Stimulated activated naive CD4-positive, alpha-beta T cell treated with Interleukin-2 at 50 U/mL for 16 hours (primary cell): ENCODE measurements at places on chromosomes 1 and 21.

- no peak for DNase-seq
Observed at GRCh38 chr1:247357781-247358211, 26.1 kb upstream of the ZNF496 start.

DNA sequence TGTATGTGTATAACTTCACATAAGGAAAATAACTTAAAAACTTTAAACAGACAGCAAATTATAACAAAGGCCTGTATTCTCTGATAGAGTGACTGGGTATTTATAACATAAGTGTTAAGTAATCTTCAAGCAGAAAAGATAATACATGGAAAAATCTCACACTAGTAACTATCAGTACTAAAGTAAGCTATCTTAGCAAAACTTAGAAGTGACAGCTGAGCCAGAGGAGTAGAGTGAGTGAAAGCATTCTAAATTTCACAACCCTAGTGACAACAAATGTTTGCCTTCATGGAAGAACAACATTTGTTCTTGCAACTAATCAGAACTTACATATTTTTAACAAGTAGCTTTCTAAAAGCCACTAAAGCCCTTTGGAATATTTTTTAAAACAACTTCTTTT lies 74.5 kb upstream of the B3GALT2 start:
- no peak for DNase-seq

DNA sequence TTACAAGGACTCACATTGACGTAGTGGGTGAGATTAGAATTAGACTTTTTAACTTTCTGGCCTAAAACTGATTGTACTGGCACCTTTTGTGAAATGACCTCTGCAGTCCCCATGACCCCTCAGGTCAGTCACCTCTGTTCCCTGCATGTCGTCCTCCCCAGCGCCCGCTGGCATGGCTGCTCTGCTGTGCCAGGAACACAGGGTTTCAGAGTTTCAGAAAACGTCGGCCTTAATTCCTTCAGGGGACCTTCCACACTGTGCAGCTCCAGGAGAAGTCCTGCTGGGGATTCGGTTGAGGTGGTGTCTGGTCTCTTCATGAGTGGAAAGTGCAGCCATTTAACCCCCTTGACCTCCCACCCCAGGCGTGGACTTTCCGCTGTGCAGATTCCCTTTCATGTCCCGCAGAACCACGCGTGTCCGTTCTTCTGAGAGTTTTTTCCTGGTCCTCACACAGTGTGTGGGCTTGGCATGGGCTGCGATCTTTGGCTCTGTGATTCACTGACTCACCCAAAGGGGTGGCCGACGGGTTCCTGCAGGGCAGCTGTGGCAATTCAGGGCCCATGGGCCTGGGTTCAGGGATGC lies 158.4 kb upstream of the COL6A1 start:
- no peak for DNase-seq

DNA sequence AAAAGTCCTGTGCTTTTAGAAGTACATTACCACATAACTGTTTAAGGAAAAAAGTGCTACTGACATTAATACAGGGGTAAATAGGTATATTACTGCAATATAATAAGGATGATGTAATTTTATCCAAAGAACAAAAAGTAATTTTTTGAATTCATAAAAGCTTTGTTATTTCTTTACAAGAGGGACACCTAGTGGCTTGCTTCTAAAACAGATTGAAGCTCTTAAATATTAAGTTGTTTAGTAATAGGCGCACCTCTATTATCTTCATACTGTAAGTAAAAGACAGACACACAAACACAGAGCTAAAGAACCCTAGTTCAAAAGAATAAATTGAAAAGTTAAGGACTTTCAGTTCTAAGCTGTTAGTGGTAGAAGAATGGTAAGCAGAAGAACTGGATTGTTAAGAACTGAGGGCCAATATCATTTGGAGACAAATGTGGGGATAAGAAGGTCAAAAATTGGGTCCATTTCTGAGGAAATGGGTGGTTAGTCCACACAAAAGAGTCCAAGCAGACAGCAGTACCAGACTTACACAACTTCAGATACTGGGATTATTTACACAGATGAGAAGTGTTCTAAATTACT lies 15.4 kb downstream of the ZNHIT6 start:
- no peak for DNase-seq

- DNase-seq = no peak
Observed at GRCh38 chr1:110482662-110483307, 31.8 kb downstream of the PROK1 start.

GRCh38 chr21:42736646-42737350 lies 83.4 kb downstream of the PDE9A start:
- no peak for DNase-seq

GRCh38 chr1:181989261-181989920 lies 72.1 kb downstream of the ZNF648 start:
- no peak for DNase-seq

GRCh38 chr1:95809391-95809790 lies 575.4 kb downstream of the RWDD3 start:
- no peak for DNase-seq

GRCh38 chr1:177287270-177287669 lies 116.5 kb downstream of the BRINP2 start:
- DNase-seq = no peak

DNA sequence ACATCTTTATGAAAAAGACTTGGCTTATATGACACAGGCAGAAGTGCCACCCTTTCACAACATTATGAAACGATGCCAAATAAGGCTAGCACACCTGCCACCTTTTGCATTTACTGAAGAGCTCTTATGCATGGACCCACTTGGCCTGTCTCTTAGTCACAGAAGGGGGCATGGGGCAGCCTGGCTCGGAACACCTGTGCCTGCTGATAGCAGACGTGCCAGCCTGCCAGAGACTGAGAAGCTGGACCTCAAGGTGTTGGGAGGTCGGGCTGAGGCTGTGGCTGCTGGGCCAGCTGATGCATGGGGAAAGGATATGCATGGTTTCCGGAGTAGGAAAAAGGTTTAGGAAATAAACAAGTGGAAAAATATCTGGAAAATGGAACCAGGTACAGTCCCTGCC lies 21.5 kb downstream of the RCAN1 start:
- DNase-seq = no peak

DNA sequence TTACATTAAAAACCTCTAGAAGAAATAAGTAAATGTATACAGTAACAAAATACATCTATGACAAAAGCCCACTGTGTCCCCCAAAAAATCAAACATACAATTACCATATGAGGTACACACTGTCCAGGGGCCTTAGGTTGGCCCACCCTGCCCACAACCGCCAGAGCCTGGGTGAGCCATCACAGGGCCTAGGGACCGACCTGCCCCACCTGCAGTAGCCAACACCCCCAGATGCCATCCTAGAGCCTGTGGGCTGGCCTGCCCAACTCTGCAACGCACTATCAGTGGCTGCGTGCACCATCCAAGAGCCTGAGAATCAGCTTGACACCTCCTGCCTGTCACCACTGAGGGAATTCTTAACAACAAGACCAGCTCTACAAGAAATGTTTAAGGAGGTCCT lies 39.0 kb downstream of the FAF1 start:
- DNase-seq = no peak

DNA sequence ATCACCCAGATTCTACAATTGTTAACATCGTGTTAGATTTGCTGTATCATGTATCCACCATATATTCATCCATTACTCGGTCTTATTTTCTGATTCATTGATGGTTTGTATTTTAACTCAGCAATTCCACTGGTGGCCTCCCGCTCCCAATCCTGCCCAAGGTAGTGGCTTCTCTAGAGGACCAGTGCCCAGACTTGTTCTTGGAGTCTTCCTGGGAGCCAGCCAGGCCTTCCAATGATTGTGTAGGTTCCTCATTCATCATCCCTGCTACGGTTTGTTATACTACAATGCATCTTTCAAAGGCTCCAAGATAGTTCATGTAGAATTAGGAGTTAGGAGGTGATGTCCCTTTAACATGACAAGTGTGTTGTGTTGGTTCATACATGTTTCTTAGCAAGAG lies 451.1 kb downstream of the SETD4 start:
- DNase-seq = no peak

- DNase-seq = no peak
Observed at GRCh38 chr1:31902510-31902860, 35.7 kb downstream of the PTP4A2 start.

GRCh38 chr1:6490181-6491080 lies 1.0 kb downstream of the PLEKHG5 start:
- DNase-seq = peak; percentile 48

DNA sequence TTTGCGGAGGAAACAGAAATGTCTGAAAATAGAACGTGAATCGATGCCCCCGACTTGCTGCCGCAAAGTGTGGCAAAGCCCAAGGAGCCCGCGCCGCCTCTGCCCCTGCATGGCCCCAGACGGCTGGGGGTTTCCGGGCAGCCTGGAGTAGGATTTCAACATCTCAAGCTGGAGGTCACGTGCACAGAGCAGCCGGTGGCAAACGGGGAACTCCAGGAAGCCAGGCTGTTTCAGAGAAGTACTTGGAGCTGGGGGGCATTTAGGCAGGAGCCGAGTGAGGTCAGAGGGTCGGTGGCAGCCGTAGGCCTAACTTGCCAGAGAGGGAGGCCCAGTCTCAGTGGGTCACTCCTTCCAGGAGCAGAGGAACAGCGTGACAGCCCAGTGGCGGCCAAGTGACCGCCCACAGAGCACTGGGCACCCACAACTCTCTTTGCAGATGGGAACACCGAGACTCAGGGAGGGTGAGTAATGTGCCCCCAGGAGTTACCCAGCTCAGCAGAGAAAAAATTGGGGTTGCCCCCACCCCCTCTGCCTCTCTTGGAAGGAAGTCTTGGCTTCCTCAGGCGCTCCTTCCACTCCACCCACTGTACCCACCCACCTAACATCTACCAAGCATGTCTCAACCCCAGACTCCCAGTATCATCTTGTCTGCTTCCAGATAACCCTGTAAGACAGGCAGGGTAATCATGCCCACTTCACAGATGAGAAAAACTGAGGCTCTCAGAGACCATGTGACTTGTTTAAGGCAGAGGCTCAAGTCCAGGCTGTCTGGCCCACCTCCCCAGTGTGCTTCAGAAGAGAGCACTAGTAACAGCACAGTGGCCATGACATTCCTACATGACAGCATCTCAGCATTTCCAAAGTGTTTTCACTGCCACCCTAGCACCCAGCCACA lies 179.4 kb downstream of the HIVEP3 start:
- peak; percentile 88 for DNase-seq

- no peak for DNase-seq
Observed at GRCh38 chr1:22540337-22540736, 23.0 kb upstream of the EPHA8 start.
